HTR-8/SVneo (cell line): ENCODE measurements at places on chromosomes 11 and 22.
A peak's percentile ranks its signal among the peaks of the same experiment; 100 is the strongest.

- peak; percentile 58 for DNase-seq
These were observed 10.0 kb downstream of the PPM1F start for GRCh38 chr22:21942407-21943343.

DNA sequence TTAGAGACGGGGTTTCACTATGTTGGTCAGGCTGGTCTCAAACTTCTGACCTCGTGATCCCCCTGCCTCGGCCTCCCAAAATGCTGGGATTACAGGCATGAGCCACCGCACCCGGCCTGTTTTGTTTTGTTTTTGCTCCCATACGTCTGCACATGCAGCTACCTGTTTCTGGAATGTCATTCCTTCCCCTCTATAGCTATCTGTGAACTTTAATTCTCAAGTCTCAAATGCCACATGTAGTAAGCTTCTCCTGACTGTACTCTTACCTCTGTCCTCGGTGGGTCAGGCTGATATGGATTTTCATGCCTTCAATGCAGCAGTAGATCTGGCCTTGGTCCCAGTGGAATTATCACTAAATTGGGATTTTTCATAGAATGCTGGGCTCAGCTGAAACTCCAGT, 12.4 kb upstream of the SWAP70 start:
- no peak for DNase-seq

- peak; percentile 55 for DNase-seq
These were observed 83.8 kb upstream of the ATXN10 start for GRCh38 chr22:45587638-45588505.

- DNase-seq: no peak
These were observed 24.6 kb upstream of the OOSP4B start for GRCh38 chr11:59992425-59992824.

DNA sequence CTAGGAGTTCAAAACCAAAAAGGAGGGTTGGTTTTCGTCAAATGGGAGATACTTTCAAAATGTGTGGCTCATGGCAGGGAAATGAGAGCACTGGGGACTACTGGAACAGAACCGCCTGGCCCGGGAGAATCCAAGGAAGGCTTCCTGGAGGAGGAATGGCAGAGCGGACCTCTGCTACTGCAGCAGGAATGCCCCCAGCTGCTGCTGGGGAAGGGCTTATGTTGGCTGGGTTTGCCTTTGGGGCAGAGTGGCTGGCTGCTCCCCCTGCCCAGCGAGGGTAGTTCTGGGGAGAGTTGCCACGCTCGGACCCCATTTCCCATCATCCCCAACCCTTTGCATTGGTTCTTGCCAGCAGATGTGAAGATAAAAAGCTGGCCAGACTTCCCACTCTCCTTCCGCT, 10.6 kb upstream of the APOBEC3A start:
- no peak for DNase-seq

DNA sequence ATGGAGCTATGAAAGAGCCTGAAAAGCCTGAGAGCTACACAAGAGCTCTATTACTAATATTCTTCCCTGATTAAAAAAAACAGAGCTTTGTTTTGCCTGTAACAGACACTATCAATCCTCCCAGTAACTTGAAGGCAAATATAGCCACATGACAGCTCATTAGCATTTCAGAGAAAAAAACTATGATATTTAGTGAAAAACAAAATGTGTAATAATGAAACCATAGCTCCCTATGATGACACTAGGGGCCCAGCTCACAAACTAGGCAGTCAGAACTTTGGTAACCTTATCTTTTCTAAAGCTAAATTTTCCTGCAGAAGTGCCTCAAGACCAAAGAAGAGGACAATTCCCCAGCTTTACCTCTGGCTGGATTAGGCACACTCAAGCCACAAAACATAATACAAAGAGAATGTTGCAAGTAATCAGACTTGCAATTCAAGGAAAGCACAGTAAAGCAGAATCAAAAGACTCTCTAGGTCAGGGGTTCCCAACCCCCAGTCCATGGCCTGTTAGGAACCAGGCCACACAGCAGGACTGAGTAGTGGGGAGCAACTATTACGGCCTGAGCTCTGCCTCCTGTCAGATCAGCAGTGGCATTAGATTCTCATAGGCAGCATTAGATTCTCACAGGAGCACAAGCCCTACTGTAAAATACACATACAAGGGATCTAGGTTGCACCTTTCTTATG, 53.3 kb downstream of the MRTFA start:
- no peak for DNase-seq

GRCh38 chr11:1953489-1954266, 6.5 kb downstream of the MRPL23 start:
- no peak for DNase-seq

GRCh38 chr11:59223611-59224010, 10.9 kb upstream of the MPEG1 start:
- DNase-seq: no peak

- no peak for DNase-seq
These were observed 350.3 kb downstream of the SHANK2 start for GRCh38 chr11:70901951-70902521.

- DNase-seq: no peak
These were observed 4.1 kb downstream of the CHRM4 start for GRCh38 chr11:46387456-46387855.

GRCh38 chr22:42171946-42172719, 41.5 kb upstream of the CYP2D6 start:
- DNase-seq: no peak

GRCh38 chr22:25942115-25942855, 200.3 kb downstream of the MYO18B start:
- no peak for DNase-seq

GRCh38 chr11:82718307-82718706, 15.4 kb downstream of the FAM181B start:
- DNase-seq: peak; percentile 65

DNA sequence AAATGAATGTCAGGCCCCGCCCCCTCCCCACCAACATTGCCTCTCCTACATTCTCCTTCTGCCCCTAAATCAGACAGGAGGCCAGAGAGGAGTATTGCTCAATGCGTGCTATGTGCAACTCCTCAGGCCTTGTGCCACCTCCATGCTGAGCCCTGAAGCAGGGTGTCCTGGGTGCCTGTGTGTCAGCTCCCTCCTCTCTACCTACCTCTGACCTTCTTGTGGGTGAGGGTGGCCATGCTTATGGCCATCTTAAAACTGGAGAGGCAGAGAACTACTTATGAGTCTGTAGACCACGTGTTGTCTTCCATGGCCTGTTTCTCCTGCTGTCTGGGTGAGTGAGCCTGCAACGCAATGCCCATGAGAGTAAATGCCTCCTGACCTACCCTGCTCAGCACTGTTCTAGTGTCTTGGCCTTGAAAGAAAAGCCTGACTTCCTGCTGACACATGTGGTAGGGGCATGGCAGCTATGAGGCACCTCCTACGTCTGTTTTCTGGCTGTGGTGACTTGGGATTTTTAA, 10.5 kb downstream of the MCAM start:
- DNase-seq: no peak

GRCh38 chr11:119263352-119263940, 53.5 kb downstream of the MCAM start:
- DNase-seq: no peak

DNA sequence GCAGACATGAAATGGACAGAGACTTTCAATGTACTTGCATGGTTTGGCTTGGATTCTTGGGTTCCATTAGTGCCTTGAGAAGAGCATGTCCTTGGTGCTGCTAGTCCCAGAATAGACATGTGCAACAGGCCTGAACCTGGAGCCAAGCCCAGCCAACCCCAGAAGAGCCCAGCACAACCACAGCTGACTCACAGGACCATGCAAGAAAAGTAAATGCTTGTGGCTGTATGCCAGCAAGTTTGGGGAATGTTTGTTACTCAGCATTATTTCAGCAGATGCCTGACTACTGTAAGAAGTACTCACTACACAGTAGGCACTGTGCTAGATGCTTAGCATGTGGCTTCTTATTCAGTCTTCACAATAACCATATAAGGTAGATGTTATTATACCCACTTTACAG, 39.2 kb upstream of the HMGXB4 start:
- no peak for DNase-seq

GRCh38 chr22:45271667-45272201, 13.0 kb upstream of the UPK3A start:
- DNase-seq: no peak

- DNase-seq: peak; percentile 69
These were observed 12.1 kb downstream of the PLAAT5 start for GRCh38 chr11:63478896-63479295.

DNA sequence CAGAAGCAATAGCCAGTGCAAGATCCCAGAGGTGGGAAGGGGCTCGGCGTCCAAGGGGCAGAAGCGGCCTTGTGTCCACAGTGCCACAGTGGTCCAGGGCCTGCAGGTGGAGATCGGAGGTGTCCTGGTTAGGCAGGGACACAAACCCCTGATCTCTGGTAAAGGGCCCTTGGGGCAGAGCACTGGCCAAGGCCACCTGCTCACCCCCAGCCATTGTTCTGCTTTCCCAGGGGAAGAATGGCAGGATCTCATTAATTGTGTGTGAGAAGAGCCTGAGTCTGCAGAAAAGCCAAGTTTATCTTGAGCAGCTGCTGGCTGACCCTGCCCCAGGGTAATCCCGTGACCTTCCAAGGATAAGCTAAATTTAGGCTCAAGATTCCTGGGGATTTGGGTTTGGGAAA, 3.1 kb upstream of the CLDN5 start:
- no peak for DNase-seq

GRCh38 chr11:11415901-11416300, 62.9 kb upstream of the CSNK2A3 start:
- no peak for DNase-seq

DNA sequence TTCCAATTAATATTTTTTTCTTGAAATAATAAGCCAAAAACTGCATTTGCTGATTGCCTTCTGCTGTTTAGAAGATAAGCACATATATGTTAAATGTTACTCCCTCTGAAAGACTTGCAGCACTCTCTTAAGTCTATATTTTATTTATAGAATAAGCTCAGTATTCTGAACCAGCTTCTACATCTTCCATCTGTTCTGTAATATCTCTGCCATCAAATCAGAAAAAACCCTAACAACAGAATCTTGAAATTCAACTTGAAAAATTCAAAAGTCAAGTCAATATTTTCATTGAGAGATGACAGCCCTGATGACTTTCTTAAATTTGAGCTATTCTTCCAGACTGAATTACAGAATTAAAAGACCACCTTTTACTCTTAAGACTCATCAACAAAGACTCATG, 247.9 kb downstream of the NELL1 start:
- DNase-seq: no peak

- DNase-seq: no peak
These were observed 2.5 kb downstream of the SCO2 start for GRCh38 chr22:50522806-50523438.

DNA sequence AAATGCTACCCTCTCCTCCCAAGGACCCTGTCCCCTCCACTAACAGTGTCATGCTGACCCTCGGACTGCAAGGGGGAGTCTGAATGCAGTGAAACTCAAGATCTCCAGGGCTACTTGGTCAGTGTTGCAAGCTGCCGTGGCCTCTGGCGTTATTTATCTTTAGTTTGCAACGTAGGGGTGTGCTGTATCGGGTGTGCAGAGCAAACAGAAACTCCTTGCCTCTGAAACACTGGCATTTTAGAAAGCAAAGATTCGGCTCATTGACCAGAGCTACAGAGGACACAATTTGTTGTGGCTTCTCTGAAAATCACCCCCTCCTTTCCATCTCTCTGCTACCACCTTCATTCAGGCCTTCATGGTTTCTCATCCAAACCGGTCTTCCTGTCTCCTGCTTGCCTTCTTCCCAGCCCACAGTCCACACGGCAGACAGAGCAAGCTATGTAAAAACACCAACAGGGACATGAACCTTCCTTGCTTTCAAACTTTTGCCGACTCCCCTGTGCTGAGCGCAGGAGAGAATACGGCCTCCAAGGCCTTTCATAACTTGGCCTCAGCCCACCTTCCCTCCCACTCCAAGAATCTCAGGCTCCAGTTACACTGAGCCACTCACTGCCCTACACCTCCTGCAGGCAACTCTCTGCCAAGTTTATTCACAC, 14.9 kb downstream of the FZD4 start:
- DNase-seq: no peak

GRCh38 chr22:40425082-40425481, 54.7 kb downstream of the SGSM3 start:
- DNase-seq: no peak

GRCh38 chr11:50298182-50298988, 265.7 kb downstream of the OR4C45 start:
- DNase-seq: no peak

- DNase-seq: no peak
These were observed 9.8 kb upstream of the XKR3 start for GRCh38 chr22:16834971-16835370.

DNA sequence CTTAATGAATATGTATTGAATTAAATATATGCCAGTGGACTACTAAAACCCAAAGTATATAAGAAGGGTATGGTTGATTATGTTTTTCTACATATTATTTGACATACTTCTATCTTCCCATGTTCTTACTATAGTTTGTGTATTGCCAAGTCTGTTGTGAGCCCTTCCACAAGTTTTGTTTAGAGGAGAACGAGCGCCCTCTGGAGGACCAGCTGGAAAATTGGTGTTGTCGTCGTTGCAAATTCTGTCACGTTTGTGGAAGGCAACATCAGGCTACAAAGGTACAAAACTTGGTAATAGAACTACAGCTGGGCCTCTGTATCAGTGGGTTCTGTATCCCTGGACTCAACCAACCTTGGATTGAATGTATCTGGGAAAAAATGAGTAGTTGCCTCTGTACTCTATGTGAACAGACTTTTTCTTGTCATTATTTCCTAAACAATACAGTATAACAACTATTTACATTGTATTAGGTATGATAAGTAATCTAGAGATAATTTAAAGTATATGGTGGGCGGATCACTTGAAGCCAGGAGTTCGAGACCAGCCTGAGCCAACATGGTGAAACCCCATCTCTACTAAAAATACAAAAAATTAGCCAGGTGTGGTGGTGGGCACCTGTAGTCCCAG, 38.7 kb upstream of the TTC36 start:
- DNase-seq: peak; percentile 77
